Urothelium cell line (cell line): ENCODE measurements at places on chromosomes 3 and 15.

DNA sequence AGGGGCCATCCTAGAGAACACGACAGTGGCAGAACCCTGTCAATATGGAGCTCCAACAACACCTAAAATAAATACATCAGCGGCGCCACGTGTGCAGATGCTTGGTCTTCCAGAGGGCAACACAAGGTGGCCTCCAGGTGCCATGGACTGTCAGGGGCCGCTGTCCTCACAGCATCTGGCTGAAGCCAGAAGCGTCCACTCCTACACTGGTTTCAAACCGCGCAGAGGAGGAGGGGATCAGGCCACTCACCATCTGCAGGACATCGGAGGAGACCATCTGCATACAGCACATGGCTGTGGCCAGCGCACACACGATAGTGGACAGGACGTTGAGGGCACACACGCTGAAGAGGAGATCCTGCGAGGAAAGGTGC, 118.2 kb downstream of the NSMCE3 start:
- no peak for DNase-seq

- no peak for DNase-seq
Observed at GRCh38 chr3:88133711-88134263, 16.0 kb upstream of the C3orf38 start.

- DNase-seq = no peak
Observed at GRCh38 chr15:91045065-91045464, 22.7 kb upstream of the VPS33B start.

- DNase-seq = no peak
Observed at GRCh38 chr3:116563351-116563750, 118.1 kb upstream of the LSAMP start.

- DNase-seq = no peak
Observed at GRCh38 chr15:51771773-51772172, 20.4 kb downstream of the TMOD2 start.

GRCh38 chr3:81443457-81443782, 318.0 kb downstream of the GBE1 start:
- no peak for DNase-seq

DNA sequence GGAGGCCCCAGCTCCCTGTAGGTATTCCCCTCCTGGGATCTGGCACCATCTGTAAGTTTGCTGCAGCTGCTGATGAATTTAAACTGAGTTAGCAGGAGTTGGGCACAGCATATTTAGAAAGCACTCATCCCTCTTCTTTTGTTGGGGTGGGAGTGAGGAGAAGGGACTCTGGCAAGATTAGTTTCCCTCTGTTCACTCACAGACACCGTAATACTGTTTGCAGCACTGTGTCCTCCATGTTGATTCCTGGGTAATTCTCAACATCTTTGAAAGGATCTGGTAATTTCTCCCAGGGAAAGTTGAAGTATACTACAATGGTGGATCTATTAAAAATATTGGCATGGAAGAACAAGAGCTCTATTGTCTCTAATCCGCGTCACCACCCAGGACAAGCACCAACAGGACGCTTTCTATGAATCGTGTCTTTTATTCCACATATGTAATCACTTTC, 173.3 kb downstream of the RBMS3 start:
- DNase-seq = no peak

DNA sequence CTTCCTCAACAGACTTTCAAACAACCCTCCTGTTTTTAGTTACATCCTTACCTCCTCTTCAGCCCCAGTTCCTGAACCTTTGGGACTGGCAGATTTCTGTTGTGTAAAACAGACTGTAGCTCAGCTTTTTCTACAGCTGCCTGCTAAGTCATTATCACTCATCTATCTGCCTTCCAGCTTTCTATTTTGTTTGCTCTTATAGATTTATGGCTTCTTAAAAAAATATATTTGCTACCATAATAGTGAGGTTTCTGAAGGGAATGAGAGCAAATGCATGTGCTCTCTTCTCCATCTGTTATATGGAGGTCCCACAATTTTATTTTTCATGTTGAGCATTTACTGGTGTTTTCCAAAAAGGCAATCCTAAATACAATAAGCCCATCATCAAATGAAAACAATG, 18.2 kb upstream of the GJD2 start:
- no peak for DNase-seq

- no peak for DNase-seq
Observed at GRCh38 chr15:92645051-92645631, 10.4 kb downstream of the FAM174B start.

GRCh38 chr3:24503616-24504113, 9.0 kb upstream of the THRB start:
- DNase-seq = no peak

GRCh38 chr15:37891766-37892368, 42.6 kb upstream of the TMCO5A start:
- peak; percentile 63 for DNase-seq
